ENCODE measurements at places on chromosomes 7 and 10.

- DNase-seq, result no peak
Observed at GRCh38 chr10:46515366-46515765, 41.1 kb downstream of the GPRIN2 start.

DNA sequence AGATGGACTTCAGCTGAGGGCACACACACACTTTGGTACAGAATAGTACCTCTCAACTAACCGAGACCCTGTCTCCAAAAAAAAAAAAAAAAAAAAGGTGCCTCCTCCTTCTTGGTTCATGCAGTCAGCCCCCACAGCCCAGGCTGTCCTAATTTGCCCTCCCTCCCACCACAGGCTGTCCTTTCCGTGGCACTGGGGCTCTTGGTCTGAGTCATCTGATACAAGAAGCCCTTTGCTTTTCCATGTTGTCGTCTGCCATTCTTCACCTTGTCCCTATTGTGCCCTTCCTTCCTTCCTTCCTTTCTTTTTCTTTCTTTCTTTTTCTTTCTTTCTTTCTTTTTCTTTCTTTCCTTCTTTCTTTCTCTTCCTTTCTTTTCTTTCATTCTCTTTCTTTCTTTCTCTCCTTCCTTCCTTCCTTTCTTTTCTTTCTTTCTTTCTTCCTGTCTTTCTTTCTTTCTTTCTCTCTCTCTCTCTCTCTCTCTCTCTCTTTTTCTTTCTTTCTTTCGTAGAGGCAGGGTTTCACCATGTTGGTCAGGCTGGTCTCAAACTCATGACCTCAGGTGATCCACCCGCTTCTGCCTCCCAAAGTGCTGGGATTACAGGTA, 96.0 kb upstream of the IKZF1 start:
- DNase-seq, result no peak

GRCh38 chr7:136033413-136034031, 56.4 kb upstream of the MTPN start:
- no peak for DNase-seq

DNA sequence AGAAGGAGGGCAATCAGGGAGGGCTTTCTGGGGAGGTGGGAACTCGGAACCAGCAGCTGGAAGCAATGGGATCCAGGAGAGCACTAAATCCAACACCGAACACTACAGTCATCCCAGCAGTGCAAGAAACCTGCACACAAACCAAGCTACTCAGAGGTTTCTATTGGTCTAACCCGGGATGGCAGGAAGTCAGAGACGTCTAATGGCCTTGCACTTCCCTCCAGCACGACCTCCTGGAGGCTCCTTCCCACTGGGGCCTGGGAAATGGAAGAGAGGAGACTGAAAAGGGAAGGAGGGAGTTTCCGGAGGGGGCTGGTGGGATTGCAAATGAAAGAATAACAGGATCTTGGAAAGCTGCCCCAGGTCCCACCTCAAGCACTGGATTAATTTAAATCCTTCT, 56.3 kb downstream of the TEX36 start:
- no peak for DNase-seq

GRCh38 chr7:80087771-80088170, 46.9 kb upstream of the GNAI1 start:
- no peak for DNase-seq

DNA sequence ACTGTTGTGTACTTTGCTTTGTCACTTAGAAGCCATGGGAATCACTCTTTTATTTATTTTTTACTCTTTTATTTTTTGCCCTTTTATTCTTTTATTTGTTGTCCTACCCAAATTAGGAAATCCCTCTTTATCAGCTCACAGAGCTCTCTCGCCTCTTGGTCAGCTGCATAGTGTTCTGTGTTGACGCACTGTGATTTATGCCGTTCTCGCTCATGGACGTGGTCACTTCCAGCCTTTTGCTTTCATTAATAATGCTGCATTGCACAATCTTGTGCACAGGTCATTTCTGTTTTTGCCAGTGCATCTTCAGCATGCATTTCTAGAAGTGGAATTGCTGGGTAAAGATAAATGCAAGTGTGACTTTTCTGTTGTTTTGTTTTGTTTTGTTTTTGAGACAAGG, 42.3 kb downstream of the FBH1 start:
- no peak for DNase-seq

GRCh38 chr10:28644647-28645046, 32.7 kb upstream of the BAMBI start:
- no peak for DNase-seq

DNA sequence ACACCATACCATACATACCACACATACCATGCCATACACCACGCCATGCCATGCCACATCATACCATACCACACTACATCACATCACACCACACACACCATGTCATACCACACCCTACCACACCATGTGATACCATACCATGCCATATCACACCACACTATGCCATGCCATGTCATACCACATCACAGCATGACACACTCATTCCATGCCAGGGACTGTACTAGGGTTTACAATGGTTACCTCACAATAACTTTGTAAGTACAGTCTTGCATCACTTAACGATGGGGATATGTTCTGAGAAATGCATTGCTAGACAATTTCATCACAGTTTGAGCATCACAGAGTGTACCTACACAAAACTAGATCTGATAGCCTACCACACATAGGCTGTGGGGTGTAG, 14.5 kb downstream of the PYROXD2 start:
- DNase-seq, result no peak

DNA sequence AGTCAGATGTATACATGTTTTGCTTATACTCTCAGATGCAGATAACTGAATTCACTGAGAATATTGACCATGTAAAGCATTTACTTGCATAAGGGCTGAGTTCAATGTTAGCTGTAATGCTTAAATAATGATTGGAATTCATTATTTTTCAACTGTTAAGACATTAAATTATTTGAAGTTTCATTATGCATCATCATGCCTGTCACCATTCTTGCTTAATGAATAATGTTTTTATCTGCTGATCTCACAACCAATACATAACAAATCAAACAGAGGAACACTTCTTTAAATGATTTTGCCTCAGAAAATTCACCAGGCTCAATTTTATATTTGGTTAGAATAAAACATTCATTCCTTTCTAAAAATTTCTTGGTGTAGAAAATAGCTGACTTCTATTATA, 233.4 kb downstream of the GPR37 start:
- DNase-seq, result no peak

DNA sequence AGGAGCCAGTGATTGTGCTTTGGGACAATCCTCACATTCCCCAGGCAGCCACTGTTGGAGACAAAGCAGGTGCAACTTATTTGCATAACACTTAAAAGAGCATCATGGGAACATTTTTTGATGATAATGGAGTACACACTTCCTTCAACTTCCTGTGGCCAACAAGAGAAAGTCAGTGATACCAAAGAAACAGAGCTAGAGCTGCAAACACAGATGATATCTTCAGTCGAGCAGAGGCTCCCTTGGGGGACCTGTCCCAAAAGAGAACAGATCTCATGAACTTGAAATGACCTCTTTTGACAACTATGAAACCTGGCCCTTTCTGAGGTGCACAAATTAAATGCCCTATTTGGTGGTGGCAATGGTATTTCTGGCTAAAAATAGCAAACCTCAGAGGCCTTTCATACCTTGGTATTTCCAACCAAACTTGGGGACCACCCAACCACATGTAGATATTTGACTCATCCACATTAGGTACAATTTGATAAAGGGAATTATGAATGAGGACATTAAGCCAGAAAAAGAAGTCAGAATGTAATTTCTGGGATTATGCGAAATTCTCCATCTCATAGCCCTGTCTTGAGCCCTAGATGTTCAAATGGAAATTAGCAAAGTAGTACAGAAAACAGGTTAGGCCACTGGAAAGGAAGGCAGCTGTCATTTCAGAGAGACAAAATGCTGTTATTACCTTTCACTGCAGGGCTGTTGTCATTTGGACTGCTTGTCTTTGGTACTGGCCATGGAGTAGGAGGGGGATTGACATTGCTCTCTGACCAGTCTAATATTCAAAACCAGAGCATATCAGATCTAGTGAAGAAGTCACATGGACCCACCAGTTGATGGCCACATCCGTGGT, 146.2 kb downstream of the ICA1 start:
- DNase-seq, result no peak

DNA sequence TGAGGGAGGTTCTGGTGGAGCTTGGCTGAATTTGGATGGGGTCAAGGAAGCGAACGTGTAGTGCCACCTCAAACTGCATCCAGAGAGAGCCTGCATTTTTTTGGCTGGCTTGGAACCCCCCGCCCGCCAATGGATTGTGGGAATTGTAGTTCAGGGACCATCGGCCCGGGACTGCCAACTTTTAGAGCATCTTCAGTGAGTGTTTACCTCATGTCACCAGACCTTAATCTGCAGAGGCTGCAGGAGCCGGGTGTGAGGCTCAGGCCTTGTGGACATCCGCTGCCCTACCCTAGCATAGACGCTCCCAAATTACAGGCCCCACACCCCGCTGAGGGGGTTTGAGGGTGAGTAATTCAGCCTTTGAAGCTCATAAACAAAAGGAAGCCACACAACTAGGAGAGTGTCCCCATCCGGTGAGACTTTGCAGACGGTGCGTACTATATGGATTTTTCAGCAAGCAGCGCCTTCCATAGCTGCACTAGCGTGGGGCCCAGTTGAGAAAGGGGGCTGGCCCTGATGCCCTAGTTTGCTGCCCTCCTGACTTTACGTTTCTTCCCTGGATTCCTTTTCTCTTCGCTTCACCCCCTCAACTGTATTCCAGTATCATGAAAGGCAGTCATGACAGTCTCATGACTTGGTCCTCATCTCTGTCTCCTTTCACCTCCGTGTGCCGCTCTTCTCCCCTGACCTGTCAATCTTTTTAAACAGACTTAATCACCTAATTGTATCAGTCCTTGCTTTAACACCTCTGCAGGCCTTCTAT, 717 bp downstream of the CNPY4 start:
- DNase-seq, result peak; percentile 81

GRCh38 chr7:47472444-47473157, 109.3 kb downstream of the TNS3 start:
- DNase-seq, result no peak

- no peak for DNase-seq
Observed at GRCh38 chr7:158246272-158246959, 341.2 kb downstream of the PTPRN2 start.

GRCh38 chr7:86815556-86815955, 171.8 kb downstream of the GRM3 start:
- no peak for DNase-seq

GRCh38 chr7:34900891-34901513, 136.3 kb downstream of the DPY19L1 start:
- peak; percentile 7 for DNase-seq

GRCh38 chr10:125080984-125081383, 79.4 kb downstream of the CTBP2 start:
- DNase-seq, result no peak

DNA sequence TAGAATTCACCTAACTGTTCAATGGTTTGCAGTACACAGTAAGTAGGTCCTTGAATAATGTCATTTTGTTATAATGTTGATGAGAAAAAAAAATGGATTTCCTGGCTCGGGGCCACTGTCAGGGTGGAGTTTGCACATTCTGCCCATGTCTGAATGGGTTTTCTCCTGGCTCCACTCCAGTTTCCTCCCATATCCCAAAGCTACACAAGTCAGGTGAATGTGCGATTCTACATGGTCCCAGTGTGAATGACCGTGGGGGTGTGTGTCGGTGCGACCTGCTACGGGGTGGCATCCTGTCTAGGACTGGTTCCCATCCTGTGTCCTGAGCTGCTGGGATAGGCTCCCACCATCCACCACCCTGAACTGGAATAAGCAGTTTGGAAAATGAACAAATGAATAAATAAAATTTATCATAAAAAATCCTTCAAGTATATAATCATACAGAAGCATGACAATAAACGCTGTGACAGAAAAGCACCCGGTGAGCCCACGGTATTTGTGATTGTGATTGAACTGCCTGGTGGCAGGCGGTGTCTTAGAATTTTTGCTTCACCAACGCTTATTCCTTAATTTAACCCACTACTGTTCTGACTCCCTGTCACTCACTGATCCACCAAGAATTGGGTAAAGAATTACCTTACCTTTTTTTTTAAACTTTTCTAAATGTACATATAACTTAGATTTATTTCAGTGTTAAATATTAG, 114.1 kb downstream of the ICA1 start:
- no peak for DNase-seq

DNA sequence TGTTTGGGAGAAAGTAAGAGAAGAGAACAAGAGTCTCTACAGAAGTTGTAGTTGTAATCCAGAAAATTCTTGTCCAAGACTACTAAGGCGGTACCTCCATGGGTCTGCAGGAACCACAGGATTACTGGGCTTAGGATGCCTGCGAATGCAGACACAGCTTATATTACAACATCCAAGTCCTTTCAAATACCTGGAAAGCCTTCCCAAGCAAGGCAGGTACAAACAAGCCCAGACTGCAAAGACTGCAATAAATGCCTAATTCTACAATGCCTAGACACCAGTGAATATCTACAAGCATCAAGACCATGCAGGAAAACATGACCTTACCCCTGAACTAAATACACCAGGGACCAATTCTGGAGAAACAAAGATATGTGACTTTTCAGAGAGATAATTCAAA, 178.2 kb downstream of the ARL4A start:
- no peak for DNase-seq

GRCh38 chr7:20591058-20591457, 24.4 kb upstream of the ABCB5 start:
- no peak for DNase-seq

All from CD4-positive, alpha-beta T cell treated with Interleukin-17A for 1 hour (primary cell).